Sigmoid colon (tissue), 7 donors: ENCODE measurements at places on chromosomes 3 and 15. TPM values are rescaled to one million over a fixed set of nuclear protein-coding genes. Genes with fewer than 3 reads are reported as not detected.

- no peak for DNase-seq
Observed at GRCh38 chr15:58306591-58307312, 125.0 kb upstream of the LIPC start.

GRCh38 chr15:96359616-96360521 lies 29.4 kb downstream of the NR2F2 start:
- DNase-seq = no peak

GRCh38 chr15:29680465-29681165 lies 141.7 kb downstream of the TJP1 start:
- DNase-seq = no peak

GPD1L gene
- 39.6 TPM for polyA plus RNA-seq

FBXW12 gene
- polyA plus RNA-seq = not detected

DNA sequence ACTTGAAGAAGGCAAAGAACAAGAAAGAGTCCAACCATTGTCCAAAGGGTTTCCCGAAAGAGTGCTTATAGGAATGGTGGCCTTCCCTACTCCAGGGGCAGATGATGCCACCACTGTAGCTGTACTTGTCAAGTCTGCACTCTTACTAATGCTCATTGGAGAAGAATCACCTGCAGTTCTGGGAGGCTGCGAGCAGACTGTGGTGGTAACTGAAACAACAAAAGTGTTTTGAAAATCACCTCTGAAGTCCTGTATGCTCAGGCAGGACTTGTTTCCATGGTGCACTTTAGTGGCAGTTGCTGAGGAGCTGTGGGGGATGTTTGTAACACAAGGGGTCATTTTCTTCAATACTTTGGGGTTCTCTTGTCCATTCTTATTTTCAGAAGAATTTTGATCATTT lies 36.0 kb downstream of the USF3 start:
- DNase-seq = no peak

DNA sequence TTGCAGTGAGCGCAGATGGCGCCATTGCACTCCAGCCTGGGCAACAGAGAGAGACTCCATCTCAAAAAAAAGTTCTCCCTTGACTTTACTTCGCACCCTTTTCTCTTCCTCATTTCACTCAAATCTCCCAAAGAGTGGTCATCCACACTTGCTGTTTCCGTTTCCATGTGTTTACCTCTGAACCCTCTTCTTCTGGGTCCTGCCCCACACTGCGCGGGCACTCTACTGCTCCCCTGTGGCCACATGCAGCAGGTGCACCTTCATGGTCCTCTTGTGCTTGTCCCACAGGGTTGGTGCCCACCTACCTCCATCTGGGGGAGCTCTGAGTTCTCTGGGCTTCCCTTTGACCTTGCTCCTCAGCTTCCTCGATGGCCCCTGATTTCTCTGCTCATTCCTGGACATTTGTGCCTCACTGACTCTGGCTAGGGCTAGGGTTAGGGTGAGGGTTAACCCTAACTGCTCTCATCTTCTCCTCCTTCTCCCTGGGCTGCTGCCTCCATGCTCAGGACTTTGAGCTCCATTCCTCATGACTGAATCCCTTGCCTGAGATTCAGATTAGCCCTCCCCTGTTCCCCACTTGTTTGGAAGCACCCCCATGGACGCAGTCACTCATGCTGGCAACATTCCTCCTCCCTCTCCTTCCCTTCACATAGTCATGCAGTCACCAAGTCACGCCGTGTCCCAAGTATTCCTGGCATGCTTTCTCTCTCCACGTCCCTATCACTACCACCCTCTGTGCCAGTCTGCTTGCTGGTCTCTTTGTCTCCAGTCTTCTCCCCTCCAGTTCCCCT lies 26.6 kb upstream of the KY start:
- DNase-seq = no peak

CCR1 gene
- polyA plus RNA-seq = 16.6 TPM

GRCh38 chr3:110479731-110480130 lies 591.9 kb upstream of the NECTIN3 start:
- DNase-seq = no peak

PEX11A gene
- 18.6 TPM for polyA plus RNA-seq

EOMES gene
- 0.67 TPM for polyA plus RNA-seq

GOLGA8M gene
- not detected for polyA plus RNA-seq

DNA sequence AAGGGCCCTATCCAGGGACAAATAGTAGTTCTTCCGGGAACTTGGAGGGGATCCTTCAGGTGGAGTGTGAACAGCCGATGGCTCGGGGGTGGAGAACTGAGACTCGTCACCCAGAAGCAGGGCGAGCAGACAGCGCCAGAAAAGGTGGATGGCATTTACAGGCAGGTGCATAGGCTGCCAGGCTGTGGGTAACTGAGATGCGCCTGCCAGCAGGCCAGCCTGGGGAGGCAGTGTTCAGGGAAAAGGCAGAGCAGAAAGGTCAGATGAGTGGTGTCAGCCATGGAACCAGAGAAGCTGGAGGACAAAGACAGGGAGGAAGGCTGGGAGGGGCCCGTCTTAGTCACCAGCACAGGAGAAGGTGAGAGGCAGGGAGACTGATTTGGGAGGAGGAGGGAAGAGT lies 53.0 kb upstream of the SEC22A start:
- no peak for DNase-seq

SLC9C1 gene
- not detected for polyA plus RNA-seq
